Activated T-cell treated with anti-CD3 and anti-CD28 coated beads, Interleukin-2, amount 50 U/mL, for 72 hours (primary cell): ENCODE measurements at places on chromosomes 1 and 21. TPM values are rescaled to one million over a fixed set of nuclear protein-coding genes. Genes with fewer than 3 reads are reported as not detected.

DNA sequence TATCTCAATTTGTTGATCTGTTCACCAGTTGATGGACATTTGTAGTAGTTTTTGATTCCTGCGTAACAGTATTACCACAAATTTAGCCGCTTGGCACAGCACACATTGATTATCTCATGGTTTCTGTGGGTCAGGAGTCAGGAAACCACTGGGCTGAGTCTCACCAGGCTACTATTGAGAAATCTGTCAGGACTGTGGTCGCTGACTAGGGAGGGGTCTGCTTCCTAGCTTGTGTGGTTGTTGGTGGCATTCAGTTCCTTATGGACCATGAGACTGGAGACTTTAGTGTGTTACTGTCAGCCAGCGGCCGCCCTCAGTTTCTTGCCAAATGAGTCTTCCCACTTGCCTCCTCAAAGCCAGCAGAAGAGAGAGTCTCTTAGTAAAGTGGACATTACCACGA is 9.8 kb downstream of the PEX14 start:
- peaks cover 6% of the 10 kb centered on the region for H3K36me3 ChIP-seq
- no peak overlapping the region for H3K4me3 ChIP-seq
- no peak for DNase-seq
- H3K27me3 ChIP-seq, result no peaks in the 10 kb centered on the region
- peaks cover 4% of the 10 kb centered on the region for H3K4me1 ChIP-seq

DNA sequence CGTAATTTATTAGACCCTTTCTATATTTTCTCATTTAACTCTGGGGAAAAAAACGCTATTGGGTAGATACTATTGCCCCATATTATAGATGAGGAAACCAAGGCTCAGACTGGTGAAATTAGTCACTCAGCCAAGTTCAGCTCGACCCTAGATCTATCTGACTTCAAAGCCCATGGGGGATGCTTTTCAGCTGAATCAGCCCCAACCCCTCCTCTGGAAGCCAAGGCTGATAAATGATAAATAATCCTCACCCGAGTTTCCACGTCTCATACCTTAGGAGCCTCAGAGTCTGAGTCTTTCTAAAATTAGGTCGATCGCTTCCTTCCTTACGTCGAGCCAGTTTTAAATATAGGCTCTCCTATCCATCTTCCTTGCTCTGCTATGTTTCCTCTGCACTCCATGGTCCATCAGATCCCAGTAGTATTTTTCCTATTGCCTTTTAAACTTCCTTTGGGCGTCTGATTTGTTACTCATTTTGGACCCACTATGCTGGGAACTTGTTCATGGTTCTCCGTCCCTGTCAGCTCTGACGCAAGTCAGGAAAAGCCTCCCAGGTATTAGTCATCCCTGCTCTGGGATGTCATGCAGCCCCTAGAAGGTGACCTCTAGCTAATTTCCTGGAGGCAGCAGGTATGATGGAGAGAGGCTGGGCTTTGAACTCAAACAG is 122.8 kb downstream of the PLPP3 start:
- H3K36me3 ChIP-seq, result no peaks in the 10 kb centered on the region
- no peaks in the 10 kb centered on the region for H3K4me1 ChIP-seq
- H3K4me3 ChIP-seq, result no peak overlapping the region
- H3K27me3 ChIP-seq, result no peaks in the 10 kb centered on the region

- peak overlapping the region; percentile 81 for H3K4me3 ChIP-seq
- H3K27me3 ChIP-seq, result no peaks in the 10 kb centered on the region
- peaks cover 1% of the 10 kb centered on the region for H3K36me3 ChIP-seq
- DNase-seq, result peak; percentile 46
Observed at GRCh38 chr1:178725466-178726086, 532 bp downstream of the RALGPS2 start.

Gene MX2
- 47.9 TPM for total RNA-seq

Gene CAPZB
- total RNA-seq, result 373 TPM

DNA sequence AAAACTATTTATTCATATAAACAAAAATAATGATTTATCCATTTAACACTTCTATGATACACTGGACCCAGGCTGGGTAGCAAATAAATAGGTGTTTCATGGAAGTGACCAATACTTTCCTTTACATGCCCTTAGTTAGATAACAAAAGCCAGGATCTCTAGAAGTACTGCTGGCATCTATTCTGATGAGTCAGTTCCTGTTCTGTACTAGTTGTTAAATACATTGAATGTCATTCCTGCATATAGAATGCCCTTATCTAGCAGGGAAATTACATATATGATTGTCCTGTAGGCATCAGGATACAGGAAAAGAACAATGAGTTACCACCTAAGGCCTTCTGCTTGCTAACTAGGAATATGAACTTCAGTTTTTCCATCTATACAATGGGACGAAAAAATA is 130.8 kb downstream of the HFM1 start:
- no peak overlapping the region for H3K4me3 ChIP-seq
- H3K27ac ChIP-seq, result no peak overlapping the region
- no peaks in the 10 kb centered on the region for H3K36me3 ChIP-seq
- DNase-seq, result no peak
- H3K4me1 ChIP-seq, result no peaks in the 10 kb centered on the region
- H3K27me3 ChIP-seq, result no peaks in the 10 kb centered on the region

Gene TFF2
- not detected for total RNA-seq

Gene INPP5B
- 53.6 TPM for total RNA-seq

- no peaks in the 10 kb centered on the region for H3K27me3 ChIP-seq
- no peak overlapping the region for H3K4me3 ChIP-seq
- peaks cover 1% of the 10 kb centered on the region for H3K36me3 ChIP-seq
- DNase-seq, result no peak
- peaks cover 12% of the 10 kb centered on the region for H3K4me1 ChIP-seq
Observed at GRCh38 chr1:156461781-156462647, 38.6 kb downstream of the MEF2D start.

Gene SYPL2
- 0.37 TPM for total RNA-seq

DNA sequence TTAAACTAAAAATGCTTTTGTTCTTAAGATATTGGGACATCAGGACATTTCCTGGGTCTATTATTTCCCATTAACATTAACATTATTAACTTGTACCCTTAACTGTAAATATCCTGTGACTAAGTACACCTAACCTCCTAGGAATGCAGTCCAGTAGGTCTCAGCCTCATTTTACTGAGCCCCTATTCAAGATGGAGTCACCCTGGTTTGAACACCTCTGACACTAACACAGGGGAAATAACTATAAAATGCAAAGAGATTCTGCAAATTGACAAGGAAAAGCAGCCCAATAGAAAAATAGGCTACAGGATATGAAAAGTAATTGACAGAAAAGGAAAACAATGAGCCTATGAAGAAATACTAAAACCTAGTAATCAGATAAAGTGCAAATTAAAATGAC is 11.6 kb upstream of the NCMAP start:
- DNase-seq, result no peak
- H3K27me3 ChIP-seq, result no peaks in the 10 kb centered on the region
- no peaks in the 10 kb centered on the region for H3K36me3 ChIP-seq
- H3K4me1 ChIP-seq, result peaks cover 70% of the 10 kb centered on the region

Gene USH2A
- total RNA-seq, result not detected

Gene AGBL4
- total RNA-seq, result not detected
